ENCODE measurements at places on chromosomes 1 and 21. TPM values are rescaled to one million over a fixed set of nuclear protein-coding genes. Genes with fewer than 3 reads are reported as not detected.

OVAAL gene
- not detected for total RNA-seq

NHLH1 gene
- total RNA-seq = under 0.01 TPM

YY1AP1 gene
- 39.6 TPM for total RNA-seq

ZNF683 gene
- total RNA-seq = not detected

MFN2 gene
- 37.8 TPM for total RNA-seq

A3GALT2 gene
- not detected for total RNA-seq

MOB3C gene
- 9.0 TPM for total RNA-seq

CENPF gene
- 4.7 TPM for total RNA-seq

NLRP3 gene
- 0.09 TPM for total RNA-seq

CFAP45 gene
- 0.85 TPM for total RNA-seq

PDPN gene
- total RNA-seq = 102 TPM

C1orf74 gene
- 2.0 TPM for total RNA-seq

TRPM2 gene
- total RNA-seq = under 0.01 TPM
